ENCODE measurements at places on chromosomes 1 and 21.
A peak's percentile ranks its signal among the peaks of the same experiment; 100 is the strongest.

GRCh38 chr1:221780175-221780574, 38.3 kb upstream of the DUSP10 start:
- DNase-seq, result no peak

DNA sequence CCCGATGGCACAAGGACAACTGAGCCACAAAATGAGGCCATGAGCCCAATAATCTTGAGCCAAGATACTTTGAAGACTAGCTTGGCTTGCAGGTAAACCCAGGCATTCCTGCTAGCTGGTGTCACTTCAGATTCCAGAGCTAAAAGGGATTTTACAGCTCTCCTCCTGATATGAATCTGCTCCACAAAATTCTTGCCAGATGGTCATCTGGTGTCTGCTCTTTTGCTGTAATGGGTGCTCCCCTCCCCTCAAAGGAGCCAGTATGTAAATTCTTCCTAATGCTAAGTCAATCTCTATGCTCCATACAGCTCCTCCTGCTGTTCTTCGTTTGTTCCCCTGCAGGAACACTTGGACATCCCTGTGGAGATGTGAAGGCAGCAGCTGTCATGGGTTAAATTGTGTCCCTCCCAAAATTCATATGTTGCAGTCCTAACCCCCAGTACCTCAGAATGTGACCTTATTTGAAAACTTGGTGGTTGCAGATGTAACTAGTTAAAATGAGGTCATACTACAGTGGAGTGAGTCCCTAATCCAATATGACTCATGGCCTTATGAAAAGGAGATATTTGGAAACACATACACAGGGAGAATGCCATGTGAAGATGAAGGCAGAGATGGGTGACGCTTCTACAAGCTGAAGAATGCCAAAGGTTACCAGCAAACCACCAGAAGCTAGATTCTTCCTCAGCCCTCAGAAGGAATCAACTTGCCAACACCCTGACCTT, 180.6 kb upstream of the PALMD start:
- DNase-seq, result no peak

DNA sequence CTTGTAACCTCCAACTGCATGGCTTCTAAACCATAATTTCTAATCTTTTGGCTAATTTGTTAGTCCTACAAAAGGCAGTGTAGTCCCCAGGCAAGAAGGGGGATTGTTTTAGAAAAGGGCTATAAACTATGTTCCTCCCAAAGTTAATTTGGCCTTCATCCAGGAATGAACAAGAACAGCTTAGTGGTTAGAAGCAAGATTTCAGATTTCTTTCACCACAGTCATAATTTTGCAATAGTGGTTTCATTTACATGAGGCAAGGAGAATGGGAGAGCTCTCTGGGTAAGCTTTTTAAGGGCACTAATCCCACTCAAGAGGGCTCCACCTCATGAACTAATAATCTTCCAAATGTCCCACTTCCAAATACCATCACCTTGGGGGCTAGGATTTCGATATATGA, 1353.9 kb downstream of the NCAM2 start:
- no peak for DNase-seq

DNA sequence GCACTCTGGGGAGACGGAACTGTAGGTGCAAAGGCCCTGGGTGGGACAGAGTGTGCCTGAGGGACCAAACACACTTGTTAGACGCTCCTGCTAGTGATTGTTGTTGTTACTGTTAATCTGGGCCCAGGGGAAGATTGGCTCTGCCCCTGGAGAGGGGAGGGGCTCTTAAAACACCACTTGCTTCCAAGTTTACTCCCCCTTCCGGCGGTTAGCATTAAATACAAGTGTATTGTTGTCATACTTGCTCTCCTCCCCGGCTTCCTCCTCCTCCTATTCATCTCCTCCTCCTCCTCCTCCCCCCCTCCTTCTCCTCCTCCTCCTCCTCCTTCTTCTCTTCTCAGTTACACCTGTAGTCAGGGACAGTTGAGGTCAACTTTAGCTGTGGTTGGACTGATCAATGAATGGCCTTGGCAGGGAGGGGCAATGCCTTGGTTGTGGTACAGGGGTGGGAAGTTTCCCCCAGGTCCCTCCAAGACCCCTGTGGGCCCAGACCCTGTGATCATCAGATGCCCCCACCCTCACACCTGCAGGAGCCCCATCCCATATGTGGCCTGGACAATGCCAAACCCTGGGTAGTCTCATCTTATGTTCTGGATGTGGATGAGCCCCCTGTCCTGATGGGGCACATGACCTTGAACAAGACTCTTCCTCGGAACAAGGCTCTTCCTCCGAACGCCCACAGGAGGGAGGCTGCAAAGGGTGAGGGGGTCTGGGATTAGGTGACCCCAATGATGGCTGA, 217.3 kb downstream of the PTPRU start:
- no peak for DNase-seq

- no peak for DNase-seq
Measured at GRCh38 chr1:67367370-67368045, 59.8 kb downstream of the IL12RB2 start.

GRCh38 chr1:46405724-46406123, 11.6 kb downstream of the FAAH start:
- DNase-seq, result no peak

GRCh38 chr21:24759348-24760075, 847.8 kb downstream of the MRPL39 start:
- DNase-seq, result no peak

GRCh38 chr1:178650934-178651511, 74.0 kb upstream of the RALGPS2 start:
- no peak for DNase-seq

DNA sequence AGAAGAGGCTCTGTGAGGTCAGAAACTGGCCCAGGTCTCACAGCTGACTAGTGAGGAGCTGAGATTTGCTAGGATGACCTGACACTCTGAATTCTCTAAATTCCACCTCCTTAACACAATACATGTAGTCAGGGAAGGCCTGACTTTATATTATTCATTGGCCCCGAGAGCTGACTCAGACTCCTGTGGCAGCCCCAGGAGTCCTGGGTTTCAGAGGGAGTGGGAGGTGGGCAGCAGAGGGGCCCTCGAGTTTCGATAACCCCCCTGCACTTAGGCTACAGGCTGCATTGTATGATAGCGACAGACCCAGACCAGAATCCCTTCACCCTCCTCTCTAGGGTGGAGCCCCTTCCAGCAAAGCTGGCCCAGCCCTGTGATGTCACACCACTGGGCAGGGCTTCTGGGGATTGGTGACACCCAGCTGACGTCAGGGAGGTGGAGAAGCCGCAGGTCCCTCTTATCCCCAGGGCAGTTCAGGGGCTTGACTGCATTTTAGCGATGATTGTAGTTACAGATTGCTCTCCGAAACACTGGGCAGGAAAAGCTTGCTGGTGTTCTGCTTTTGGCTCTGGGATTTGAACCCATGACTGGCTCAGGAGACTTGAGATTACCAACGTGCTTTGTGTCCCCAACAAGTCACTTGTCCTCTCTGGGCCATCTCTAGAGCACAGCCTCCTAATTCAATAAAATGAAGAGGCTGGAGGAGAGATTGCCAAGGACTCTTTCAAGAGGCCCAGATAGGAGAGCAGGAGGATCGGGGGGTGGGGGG, 17.0 kb upstream of the GPR37L1 start:
- DNase-seq, result peak; percentile 66

- peak; percentile 36 for DNase-seq
Measured at GRCh38 chr21:17270229-17270628, 242.6 kb upstream of the CXADR start.

- DNase-seq, result peak; percentile 32
Measured at GRCh38 chr21:26686278-26686677, 113.2 kb upstream of the CYYR1 start.

- DNase-seq, result no peak
Measured at GRCh38 chr1:23736437-23737134, 6.7 kb upstream of the ELOA start.

- no peak for DNase-seq
Measured at GRCh38 chr1:20150969-20151368, 11.8 kb downstream of the PLA2G2F start.

- DNase-seq, result no peak
Measured at GRCh38 chr1:208525417-208525816, 281.2 kb upstream of the PLXNA2 start.

DNA sequence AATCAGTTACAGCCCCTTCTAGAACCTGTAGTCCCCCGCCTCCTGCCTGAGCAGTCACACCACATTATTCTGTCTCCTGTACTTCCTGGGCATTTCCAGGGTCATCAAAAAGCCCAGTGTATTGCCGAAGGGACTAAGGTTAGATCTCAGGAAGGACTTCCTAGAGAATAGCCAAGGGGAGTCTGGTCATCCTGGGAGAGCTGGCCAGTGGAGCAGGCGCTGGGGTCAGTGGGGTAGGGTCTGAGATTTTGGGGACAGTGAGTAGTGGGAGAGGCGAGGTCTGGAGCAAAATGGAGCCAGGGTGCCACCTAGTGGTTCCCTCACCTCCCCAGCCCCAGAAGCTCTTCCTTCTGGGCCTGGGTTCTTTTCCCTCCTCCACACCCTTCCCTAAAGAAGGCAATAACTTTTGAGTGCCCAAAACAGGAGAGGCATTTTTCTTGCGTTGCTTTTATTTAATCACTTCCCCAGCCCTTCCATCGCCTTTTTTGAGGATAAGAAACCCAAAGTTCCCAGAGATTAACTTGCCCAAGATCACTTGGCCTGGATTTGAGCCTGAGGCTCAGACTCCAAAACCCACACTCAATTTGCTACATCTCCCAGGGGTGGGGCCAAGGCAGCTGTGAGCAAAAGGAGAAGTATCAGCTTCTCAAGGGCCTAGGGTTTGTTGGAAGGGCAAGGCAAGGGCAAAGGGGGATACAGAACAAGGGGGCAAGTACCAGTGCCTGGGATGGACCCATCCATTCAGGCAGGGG, 7.3 kb upstream of the PMVK start:
- peak; percentile 54 for DNase-seq

GRCh38 chr1:182054698-182055326, 6.7 kb downstream of the ZNF648 start:
- no peak for DNase-seq

DNA sequence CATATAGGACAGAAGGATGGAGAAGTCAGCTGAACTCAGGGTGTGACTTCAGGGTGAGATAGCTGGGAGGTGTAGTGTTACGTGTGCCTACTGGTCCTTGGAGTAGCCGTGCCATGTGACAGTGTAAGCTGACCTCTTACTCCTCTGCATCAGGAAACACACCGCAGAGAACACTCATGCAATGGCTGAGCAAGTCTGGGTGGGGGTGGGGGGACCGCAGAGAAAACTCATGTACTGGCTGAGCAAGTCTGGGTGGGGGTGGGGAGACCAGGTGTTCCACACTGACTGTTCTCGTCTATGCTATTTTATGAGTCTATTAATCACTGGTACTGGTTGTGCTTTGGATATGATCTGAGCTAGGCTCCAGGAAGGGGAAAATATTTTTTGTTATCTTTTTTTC, 233.1 kb downstream of the PAPPA2 start:
- peak; percentile 84 for DNase-seq

DNA sequence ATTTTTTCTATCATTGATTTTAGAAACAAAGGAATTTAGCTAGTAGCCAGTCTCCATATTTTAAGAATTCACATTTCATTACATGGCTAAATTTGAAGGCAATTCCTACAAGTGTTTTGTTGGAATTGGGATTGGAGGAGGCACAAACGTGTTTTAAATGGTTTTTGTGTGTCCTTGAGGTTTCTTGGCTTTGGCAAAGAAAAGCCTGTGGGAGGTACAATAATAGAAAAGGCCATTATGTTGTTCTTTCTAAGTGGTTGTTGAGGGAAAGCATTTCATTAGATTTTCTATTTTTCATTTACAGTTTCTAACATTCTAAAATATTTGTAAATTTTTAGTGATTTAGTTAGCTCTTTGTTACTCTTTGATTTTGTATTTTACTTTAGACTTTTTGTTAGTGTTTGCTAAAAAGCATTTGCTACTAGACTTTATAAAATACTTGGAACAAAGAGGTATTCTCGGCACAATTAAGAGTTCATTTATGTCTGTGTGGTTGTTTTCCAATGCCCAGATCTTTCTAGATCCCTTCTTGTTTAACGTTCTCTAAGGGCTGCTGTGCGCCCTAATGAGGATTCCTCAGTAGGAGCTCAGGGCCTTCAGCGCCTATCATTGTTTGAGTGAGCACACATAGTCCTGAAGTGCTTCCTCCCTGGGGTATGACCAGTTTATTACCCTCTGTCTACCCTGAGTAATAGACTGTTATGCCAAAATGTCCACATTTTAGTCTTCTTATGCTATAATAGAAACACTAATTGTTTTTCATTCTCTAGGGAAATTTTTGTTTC, 70.0 kb upstream of the KIAA1614 start:
- DNase-seq, result no peak

DNA sequence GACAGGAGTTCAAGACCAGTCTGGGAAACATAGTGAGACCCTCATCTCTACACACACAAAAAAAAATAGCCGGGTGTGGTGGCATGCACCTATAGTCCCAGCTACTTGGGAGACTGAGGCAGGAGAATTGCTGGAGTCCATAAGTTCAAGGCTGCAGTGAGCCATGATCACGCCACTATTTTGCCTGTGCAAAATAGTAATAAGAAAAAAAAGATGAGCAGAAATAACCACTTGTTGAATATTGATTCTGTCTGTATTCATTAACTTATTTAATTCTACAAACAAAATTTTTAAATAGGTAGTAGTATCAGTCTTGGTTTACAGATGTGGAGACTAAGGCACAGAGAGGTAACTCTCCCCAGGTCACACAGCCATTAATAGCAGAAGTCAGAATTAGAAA, 16.9 kb downstream of the LRRC40 start:
- DNase-seq, result no peak

- DNase-seq, result peak; percentile 61
Measured at GRCh38 chr1:228082918-228083870, 686 bp downstream of the ARF1 start.

DNA sequence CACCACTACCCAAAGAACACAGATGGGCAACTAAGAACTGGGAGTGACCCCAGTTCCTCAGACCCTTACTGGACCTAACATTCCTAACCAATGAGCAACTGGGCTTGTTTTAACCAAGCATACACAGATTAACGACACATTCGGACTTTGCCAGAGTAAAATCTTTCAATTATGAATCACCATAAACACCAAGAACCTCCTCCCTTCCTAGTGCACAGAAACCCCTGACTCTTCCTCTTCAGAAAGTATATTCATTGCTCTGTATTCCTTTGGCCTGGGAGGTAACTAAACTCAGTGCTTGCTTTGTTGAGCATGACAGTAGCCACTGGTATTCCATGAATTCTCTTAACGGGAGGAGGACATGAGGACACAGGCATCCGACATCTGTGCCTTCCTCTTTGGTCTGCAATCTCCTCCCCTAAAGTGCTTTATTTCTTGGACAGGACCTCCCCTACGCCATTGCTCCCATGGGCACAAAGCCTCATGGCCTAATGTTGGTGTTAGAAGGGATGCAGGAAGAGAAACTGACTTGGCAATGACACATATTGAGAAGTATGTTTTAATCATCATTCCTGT, 42.7 kb downstream of the SEC16B start:
- no peak for DNase-seq

Data from kidney (tissue), 22 donors.